ENCODE measurements at places on chromosomes 11 and 22.
A peak's percentile ranks its signal among the peaks of the same experiment; 100 is the strongest.

DNA sequence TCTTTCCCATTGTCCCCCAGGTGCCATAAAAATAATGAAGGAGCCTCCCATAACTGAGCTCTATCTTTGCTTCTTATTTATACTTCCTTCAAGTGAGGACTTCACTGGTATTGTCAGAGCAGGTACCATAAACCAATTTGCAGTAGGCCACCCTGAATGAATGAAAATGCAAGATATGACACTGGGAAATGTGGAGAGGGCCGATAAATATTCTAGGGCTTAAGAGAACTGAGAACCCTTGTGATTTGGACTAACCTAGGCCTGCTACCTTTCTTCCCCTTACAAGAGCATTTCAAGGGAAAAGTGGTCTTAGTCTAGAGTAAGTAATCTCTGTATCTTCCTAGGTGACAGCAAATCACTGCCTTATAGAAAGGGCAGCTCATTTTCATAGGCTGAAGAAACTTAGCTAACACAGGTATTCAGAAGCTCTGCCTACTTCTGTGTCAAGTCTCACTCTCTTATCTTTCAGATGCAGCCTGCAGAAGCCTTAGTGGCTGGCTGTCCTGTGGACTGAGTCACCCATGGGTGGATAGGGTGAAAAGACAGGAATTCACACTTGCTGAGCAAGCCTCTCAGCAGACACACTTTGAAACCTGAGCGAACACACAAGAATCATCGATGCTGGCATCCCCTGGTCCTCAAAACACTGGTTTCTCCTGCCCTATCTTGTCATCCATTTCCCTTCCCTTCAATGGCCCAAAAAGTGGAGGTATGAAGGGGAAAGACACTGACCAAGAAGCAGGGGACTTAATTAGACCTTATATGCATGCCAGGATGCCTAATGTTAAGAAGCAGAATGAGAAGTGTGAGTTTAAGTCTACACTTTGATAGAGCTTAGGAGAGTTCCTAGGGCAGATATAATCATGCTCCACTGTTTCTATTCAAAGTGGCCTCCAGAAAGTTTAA is 15.2 kb downstream of the NRIP3 start:
- DNase-seq: no peak

- DNase-seq: peak; percentile 75
Observed at GRCh38 chr11:46121301-46121723, at the start of gene PHF21A. TSS of gene PHF21A (minus strand) at chr11:46121454. CDS start at chr11:46084219, 37,235 bp downstream.

GRCh38 chr22:50306753-50307749 is at the start of gene PLXNB2:
TSS of gene PLXNB2 (minus strand) at chr22:50307646. CDS start at chr22:50290584, 17,062 bp downstream.
- no peak for DNase-seq

DNA sequence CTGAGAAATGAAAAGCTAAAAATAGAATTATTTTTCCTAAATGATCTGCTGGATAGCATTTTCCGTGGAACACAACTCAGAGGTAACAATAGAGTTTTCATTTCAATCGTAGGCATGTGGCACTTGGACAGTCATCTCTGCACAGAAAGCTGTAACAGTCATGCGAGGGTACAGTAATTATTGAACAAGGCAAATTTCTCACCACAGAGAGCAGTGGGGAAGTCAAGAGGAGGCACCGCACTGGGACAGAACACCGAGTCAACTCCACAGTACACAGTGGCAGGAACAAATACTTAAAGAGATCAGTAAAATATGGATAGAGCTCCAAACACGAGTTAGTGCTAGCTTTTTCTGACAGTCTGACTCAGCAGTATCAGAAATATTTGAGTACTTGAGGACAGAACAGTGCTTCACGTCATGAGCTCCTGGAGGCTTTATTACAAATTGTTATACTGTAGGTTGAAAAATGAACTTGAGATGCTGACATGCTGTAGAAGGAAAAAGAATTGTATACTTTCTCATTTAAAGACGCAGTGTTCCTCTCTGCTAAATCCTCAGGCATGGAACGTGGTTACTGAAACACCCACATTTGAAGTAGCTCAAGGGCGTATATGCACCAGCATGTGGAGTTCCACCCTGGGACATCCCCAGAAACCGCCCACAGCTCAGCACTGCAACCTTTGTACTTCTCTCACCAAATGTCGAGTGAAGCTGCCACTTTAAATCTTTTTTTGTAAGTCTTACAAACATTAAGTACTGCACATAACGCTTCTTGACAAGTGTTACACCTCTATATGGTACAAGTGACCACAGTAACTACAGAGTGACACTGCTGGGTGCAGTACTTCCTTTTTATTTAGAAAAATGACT is 27.4 kb upstream of the YPEL1 start:
- no peak for DNase-seq

GRCh38 chr11:114392735-114393667 is 7.3 kb downstream of the C11orf71 start:
- DNase-seq: no peak

GRCh38 chr11:1373536-1374214 is 16.1 kb upstream of the BRSK2 start:
- no peak for DNase-seq

DNA sequence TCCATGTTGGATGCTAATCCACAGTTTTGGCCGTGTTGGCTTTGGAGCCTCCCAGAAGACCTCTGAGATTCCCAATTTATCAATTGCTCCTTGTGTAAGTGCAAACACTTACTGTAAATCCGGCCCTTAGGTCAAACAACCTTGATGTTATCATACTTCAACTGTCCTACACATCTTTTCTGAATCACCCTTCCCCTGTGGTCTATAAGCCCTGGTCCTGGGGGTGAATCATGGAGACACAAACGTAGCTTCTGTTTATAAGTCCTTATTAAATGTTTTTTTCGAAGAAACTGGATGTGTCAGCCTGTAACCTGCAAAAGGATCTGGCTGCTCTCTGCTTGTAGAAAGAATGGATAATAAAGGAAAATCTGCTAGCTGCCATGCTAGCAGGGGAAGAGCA is 1.7 kb upstream of the IL10RA start:
- no peak for DNase-seq

DNA sequence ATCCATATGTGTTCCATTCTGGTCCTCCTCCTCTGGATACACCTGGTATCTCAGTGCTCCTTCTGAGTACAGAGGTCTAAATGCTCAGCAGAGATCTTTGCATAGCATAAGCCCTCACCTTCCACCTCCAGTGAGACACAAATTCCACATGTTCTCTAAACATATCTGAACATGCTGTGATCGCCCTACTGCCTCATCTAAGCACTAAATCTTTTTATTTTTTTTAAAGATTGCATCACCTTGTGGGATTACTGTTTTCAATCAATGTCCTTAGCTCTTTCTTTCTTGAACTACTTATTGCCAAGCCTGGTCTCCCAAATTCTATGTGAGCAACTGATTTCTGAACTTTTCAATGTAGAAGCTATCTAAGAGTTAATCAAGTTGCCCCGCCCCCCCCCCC is 113.4 kb downstream of the TRPC6 start:
- no peak for DNase-seq

DNA sequence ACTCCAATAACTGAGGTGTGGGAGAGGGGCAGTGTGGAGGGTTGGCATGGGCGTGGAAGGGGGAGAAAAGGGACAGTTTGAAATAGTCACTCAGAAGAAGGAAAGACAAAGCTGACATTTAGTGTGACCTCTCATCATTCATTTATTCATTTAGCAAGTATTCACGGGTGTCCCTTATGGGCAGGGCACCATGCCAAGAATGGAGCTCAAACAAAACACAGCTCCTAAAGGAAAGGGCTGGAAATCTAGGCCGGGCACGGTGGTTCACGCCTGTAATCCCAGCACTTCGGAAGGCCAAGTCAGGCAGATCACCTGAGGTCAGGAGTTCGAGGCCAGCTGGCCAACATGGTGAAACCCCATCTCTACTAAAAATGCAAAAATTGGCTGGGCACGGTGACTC is 19.4 kb upstream of the DGKZ start:
- no peak for DNase-seq

DNA sequence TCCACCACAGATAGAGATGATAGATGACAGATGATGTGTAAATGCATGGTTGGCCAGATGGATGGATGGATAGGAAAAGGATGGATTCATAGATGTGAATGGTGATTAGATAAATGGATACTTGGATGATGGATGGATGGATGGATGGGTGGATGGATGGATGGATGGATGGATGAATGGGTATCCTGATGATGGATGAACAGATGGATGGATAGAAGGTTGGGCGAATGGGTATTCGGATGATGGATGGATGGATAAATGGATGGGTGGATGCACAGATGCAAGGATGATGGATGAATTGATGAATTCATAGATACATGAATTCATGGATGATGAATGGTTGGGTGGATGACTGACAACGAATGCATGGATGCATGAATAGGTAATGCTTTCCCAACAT is 56.1 kb downstream of the CHST1 start:
- DNase-seq: no peak

- DNase-seq: peak; percentile 40
Observed at GRCh38 chr22:23521441-23522113, 58.5 kb downstream of the IGLL1 start.

DNA sequence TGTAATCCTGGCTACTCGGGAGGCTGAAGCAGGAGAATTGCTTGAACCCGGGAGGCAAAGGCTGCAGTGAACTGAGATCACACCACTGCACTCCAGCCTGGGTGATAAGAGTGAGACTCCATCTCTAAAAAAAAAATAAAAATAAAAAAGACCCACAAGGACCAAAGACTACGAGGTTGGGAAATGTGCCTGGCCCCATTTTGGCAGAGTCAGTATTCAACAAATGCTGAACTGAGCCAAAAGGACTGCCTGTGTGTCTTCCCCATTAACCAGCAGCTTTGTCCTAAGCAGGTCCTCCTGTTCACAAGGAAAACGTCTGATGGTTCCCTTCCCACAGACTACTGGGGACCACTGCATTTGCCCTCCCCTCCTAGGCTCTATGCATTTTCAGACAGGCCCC is 27.6 kb downstream of the ADORA2A start:
- DNase-seq: no peak

DNA sequence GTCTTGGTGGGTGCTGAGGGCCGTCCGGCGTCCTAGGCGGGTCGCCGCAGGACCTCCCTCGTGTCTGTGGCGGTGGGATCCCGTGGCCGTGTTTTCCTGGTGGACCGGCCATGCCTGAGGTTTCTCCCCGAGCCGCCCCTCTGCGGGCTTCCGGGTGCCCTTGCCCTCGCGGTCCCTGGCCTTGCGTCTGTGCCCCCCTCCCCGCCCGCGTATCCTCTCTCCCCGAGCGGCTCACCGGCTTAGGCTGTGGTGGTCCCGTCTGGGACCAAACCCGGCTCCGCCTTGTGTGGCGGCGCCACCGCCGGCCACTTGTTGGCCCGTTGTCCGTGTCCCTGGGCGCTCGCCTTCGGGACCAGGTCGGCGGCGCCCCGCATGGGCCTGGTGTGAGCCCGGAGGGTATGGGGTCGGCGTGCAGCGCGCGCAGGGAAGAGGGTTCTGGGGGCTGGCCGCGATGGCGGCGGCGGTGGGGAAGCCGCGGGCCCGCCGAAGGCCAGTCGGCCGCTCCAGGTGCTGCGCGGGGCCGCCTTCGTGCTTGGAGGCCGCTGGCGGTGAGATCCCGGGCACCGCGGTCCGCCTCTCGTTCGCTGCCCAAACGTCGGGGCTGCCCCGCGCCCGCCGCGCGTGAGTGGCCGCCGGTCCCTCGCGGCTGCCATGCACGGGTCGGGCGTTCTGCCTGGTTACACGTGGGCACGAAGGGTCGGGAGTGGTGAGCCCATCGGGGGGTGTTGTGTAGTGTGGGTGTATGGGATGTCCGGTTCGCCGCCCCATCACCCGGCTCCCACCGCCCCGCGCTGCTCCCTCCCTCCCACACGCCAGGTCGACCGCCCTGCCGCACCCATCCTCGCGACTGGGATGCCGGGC is 3899.1 kb upstream of the OR11H1 start:
- DNase-seq: no peak

DNA sequence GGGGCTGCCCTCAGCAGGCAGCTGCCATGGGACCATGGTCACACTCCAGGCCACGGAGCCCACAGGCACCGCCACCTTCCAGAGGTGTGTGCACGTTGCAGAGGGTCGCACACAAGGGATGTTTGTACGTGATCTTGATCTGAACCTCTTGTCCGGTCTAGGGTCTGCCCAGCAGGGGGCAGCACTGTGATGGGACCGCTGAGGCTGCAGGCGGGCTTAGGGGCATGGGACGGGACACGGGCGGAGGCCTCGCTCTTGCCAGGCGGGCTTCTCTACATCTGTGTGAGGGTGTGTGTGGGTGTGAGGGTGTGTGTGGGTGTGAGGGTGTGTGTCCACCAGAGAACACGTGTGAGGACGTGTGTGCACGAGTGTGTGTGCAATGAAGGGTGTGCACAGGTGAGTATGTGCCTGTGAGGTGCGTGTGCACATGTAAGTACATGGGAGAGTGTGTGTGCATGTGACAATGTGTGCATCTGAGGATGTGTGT is 52.4 kb downstream of the CACNA1I start:
- peak; percentile 40 for DNase-seq

DNA sequence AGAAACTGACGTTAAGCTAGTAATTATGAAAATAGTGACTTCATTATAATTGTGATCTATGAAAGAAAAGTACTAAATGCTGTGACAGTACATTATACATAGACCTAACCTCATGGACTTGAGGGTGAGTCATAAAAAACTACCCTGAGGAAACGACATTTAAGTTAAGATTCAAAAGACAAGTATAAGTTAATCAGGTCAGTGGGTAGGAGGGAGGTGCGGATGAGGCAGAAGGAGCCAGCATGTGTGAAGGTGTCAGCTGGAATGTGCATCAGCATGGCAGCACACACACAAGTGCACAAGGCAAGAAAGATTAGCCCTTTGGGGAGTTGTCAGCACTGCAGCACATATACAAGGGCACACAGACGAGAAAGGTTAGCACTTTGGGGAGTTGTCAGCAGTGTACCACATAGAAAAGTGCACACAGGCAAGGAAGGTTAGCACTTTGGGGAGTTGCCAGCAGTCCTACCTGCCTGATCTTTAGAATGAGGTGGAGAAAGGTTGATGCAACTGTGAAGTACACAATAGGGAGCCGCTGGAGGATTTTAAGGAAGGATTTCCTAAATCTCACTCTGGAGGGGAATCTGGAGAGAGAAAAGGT is 31.6 kb upstream of the CAVIN3 start:
- DNase-seq: no peak

GRCh38 chr11:67177399-67178281 is 58.6 kb downstream of the KDM2A start:
- DNase-seq: no peak

DNA sequence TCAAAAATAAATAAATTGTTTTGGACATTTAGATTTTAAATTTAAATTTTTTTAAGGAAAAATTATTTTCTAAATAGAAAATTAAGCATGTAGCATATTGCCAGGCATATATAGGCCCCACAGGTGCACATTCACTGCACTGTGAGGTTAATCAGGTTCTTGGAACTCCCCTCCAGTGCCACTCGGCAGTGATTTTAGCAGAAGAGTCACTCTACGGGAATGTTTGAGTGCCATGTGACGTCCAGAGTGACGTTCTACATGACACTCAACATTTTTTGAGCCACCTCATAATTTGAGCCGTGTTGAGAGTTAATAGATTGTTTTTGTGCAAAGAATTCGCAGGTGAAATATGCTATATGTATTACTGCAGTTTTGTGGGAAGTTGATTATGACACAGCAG is 77.4 kb downstream of the SWAP70 start:
- no peak for DNase-seq

- no peak for DNase-seq
Observed at GRCh38 chr11:24422376-24422775, 74.5 kb upstream of the LUZP2 start.

- DNase-seq: no peak
Observed at GRCh38 chr11:108392353-108392752, 75.0 kb downstream of the C11orf65 start.

All from activated CD4-positive, alpha-beta T cell treated with anti-CD3 and anti-CD28 coated beads, Interleukin-2, amount 50 U/mL, for 24 hours (primary cell).